ENCODE measurements at places on chromosomes 2 and 18. TPM values are rescaled to one million over a fixed set of nuclear protein-coding genes. Genes with fewer than 3 reads are reported as not detected.

MC4R gene
- 0.86 TPM for polyA plus RNA-seq

FABP1 gene
- not detected for polyA plus RNA-seq

TRPM8 gene
- not detected for polyA plus RNA-seq

GRCh38 chr2:121161272-121161671, 123.7 kb downstream of the TFCP2L1 start:
- no peak for DNase-seq

DNA sequence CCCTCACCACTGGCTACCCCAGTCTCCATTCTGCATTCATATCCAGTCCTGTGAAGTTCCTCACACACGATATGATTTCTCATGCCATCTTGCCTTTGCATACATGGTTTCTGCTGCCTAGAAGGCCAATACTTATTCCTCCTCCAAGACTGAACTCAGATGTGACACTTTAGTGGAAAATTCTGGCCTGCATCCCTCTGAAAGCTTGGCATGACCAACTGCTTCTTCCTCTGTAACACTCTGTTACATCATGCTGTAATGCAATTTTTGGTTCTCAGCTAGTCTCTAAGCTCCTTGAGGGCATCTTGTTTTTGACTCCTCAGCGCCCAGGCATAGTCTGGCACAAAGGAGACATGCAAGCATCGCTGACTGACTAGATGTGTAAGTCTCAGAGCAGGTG, 12.6 kb downstream of the FAM161A start:
- DNase-seq: no peak

- no peak for DNase-seq
These were observed 80.3 kb upstream of the MAP4K4 start for GRCh38 chr2:101617188-101617587.

SPEG gene
- polyA plus RNA-seq: 29.5 TPM

DNA sequence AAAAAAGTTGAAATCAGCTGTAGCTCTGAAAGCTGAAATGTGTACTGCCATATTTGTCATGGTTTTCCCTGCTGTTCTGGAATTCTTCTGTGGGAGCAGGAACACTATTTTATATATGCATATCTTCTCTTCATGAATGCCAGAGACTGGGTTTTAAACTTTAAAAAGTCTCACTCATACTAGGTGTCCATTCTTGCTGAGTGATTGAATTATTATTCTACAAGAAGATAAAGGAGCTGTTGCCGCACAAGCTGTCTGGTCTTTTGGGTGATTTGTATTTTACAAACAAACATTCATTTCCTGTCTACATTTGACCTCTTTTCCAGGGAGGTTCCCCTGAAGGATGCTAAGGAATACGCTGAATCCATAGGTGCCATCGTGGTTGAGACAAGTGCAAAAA, 40.5 kb upstream of the TXNDC2 start:
- DNase-seq: no peak

- DNase-seq: no peak
These were observed 49.9 kb downstream of the ALPK2 start for GRCh38 chr18:58578835-58579560.

GRCh38 chr2:215692387-215693079, 256.7 kb upstream of the FN1 start:
- DNase-seq: no peak

GRCh38 chr2:119691189-119691588, 12.2 kb downstream of the TMEM177 start:
- no peak for DNase-seq

GRCh38 chr18:389658-390357, 110.7 kb downstream of the COLEC12 start:
- no peak for DNase-seq

GRCh38 chr2:10847008-10847407, 34.4 kb upstream of the PDIA6 start:
- no peak for DNase-seq

TBR1 gene
- 0.06 TPM for polyA plus RNA-seq
